ENCODE measurements at places on chromosomes 2 and 18. TPM values are rescaled to one million over a fixed set of nuclear protein-coding genes. Genes with fewer than 3 reads are reported as not detected.

IHH gene
- not detected for total RNA-seq

SIX2 gene
- total RNA-seq: 0.14 TPM

FARSB gene
- total RNA-seq: 20.8 TPM

ORC4 gene
- 25.9 TPM for total RNA-seq

GALNT3 gene
- total RNA-seq: 0.13 TPM

GKN1 gene
- total RNA-seq: not detected

MAP2 gene
- 24.9 TPM for total RNA-seq

PFN4 gene
- total RNA-seq: 0.14 TPM

SCYGR4 gene
- total RNA-seq: not detected

RAPGEF4 gene
- 6.1 TPM for total RNA-seq

CKAP2L gene
- total RNA-seq: 10.3 TPM

CCDC68 gene
- 1.1 TPM for total RNA-seq

GREB1 gene
- 0.07 TPM for total RNA-seq

RAD51AP2 gene
- total RNA-seq: not detected

ALK gene
- total RNA-seq: not detected

ZAP70 gene
- not detected for total RNA-seq

TBR1 gene
- 0.04 TPM for total RNA-seq

ADCYAP1 gene
- not detected for total RNA-seq

CD207 gene
- not detected for total RNA-seq

LYG1 gene
- 0.39 TPM for total RNA-seq

IL36B gene
- total RNA-seq: not detected

KRTCAP3 gene
- total RNA-seq: not detected

ZNF892 gene
- 5.1 TPM for total RNA-seq

CNTNAP5 gene
- not detected for total RNA-seq

ASB18 gene
- total RNA-seq: not detected

TMEM163 gene
- 2.2 TPM for total RNA-seq

TCF4 gene
- total RNA-seq: 292 TPM

SPATA3 gene
- not detected for total RNA-seq

TUBA4B gene
- not detected for total RNA-seq

OLA1 gene
- total RNA-seq: 127 TPM

ANTXR1 gene
- total RNA-seq: 8.8 TPM

COL4A4 gene
- total RNA-seq: 0.18 TPM

REL gene
- 6.2 TPM for total RNA-seq

CRYBA2 gene
- total RNA-seq: not detected

RAB6C gene
- not detected for total RNA-seq

RIOK3 gene
- 50.1 TPM for total RNA-seq
